ENCODE measurements at places on chromosomes 7 and 10. TPM values are rescaled to one million over a fixed set of nuclear protein-coding genes. Genes with fewer than 3 reads are reported as not detected.
A peak's percentile ranks its signal among the peaks of the same experiment; 100 is the strongest.

DNA sequence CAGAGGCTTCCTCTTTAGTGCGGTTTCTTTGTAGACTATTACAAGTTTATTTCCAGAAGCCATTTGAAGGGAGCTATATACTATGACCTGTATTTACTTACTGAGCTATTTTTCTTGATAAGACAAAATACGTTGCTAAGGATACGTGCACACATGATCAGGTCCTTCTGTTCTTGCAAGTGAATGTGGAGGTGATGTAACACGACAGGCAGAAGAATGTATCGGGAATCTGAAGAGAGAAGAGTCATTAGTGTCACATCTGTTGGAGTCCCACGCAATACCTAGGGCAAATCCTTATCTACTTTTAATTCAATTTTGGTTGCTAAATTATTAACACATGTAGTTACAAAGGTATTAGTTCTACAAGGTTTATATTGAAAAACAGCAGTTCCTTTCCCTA lies 284.6 kb upstream of the IMMP2L start:
- DNase-seq, result no peak

DNA sequence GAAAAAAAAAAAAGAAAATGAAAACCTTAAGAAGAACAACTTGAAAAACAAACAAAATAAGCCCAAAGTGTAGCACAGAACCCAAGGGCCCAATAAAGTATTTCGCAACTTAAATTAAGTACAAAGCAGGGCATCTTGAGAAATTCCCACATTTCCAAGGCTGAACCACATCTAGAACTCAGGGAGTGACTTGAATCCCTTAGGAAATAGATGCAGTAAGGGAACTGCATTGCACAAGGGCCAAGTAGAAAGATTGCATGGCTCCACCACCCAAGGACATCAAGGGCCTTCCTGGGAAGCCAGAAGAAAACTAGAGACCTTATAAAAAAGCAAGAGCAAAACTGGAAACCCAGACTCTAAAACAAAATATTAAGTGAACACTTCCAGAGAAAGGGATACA lies 352.7 kb downstream of the CXCL12 start:
- no peak for DNase-seq

ACTR3C gene
- 4.9 TPM for total RNA-seq

DNA sequence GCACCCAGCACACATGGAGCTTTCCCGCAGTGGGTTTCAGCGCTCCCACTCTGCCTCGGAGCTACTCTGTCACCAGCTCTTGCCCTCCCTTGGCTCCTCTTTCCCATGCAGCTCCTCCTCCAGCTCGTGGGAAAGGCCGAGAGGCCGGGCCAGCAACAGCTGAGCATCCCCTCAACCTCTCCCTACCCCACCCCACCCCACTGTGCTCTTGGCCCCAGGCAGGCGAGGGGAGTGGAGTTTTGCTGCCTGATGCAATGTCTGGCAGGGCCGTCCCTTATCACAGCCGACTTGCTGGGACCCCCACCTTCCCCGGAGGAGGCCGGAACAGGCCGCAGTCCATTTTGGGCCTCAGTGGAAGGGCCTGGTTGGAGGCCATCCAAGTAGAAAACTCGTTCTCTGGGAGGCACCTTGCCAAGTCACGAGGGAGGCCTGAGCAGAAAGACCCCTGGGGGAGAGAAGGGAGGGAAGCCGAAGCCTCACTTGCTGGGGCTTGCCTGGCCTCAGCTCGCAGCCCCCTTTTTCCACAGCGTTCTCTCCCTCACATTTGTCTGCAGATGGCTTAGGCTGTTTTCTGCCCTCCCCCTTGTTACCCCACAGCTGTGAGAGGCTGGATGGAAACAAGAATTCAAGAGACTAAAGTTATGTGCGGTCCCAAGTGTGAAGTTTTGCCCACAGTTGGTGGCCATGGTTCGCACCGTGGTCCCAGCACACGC lies 35.3 kb downstream of the CHST3 start:
- DNase-seq, result peak; percentile 87

DNA sequence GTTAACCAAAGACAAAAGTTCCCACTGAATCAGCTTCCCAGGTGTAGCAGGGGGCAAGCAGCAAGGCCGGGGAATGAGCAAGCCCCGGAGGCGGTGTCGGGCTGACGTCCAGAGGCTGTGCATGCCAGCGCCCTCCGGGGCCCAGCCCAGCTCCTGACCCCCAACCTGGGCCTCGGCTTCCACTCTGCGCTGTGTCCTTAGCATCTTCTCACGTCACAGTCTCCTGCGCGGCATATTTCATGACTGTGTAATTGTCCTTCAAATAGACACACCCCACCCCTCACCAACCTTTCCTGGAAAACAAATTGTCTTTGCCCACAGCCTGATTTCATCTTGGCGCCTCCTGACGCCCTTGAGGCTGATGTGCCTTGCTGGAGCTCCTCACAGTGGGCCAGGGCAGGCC lies 133.5 kb downstream of the RGS10 start:
- DNase-seq, result no peak

GRCh38 chr10:131560166-131560565 lies 248.6 kb upstream of the TCERG1L start:
- no peak for DNase-seq

DNA sequence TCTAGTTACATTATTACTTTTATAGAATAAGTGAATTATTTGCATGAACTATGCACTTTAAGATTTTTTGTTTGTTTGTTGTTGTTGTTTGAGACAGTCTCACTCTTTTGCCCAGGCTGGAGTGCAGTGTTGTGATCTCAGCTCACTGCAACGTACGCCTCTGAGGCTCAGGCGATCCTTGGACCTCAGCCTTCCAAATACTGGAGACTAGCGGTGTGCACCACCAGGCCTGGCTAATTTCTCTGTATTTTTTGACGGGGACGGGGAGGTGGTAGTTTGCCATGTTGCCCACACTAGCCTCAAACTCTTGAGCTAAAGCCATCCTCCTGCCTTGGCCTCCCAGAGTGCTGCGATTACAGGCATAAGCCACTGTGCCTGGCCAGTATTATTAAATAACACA lies 29.2 kb downstream of the KCND2 start:
- DNase-seq, result no peak

CALCR gene
- total RNA-seq, result 0.09 TPM

DNA sequence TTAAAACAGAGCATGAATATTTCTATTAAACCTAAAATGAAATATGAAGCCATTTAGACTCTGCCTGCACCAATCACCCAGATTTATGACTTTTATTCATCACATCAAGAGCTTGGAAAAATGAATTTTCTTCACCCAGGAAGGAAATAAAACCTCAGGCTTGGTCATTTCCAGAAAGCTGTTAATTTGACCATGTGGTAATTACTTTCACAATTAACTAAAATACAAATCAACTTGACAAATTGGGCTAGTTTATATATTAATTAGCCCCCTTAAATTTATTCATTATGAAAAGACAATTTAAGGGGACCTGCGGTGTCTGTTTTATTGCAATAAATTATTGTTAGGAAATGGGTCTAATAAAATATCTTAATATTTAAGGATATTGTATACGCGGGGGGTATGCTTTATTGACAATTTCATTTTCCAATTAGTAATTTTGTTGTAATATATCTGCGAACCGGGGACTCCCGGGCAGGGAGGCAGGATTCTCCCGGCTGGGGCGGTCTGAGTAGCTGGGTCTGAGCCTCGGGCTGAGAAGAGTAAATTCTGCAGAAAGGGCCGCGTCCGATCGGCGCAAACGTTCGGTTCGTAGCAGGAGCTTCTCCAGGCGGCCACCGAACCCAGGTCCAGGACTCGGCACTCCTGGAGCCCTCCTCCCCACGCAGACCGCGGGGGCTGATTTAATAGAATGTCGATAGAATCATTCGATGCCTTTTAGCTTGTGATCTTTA lies 9.4 kb upstream of the MNX1 start:
- DNase-seq, result no peak

DNA sequence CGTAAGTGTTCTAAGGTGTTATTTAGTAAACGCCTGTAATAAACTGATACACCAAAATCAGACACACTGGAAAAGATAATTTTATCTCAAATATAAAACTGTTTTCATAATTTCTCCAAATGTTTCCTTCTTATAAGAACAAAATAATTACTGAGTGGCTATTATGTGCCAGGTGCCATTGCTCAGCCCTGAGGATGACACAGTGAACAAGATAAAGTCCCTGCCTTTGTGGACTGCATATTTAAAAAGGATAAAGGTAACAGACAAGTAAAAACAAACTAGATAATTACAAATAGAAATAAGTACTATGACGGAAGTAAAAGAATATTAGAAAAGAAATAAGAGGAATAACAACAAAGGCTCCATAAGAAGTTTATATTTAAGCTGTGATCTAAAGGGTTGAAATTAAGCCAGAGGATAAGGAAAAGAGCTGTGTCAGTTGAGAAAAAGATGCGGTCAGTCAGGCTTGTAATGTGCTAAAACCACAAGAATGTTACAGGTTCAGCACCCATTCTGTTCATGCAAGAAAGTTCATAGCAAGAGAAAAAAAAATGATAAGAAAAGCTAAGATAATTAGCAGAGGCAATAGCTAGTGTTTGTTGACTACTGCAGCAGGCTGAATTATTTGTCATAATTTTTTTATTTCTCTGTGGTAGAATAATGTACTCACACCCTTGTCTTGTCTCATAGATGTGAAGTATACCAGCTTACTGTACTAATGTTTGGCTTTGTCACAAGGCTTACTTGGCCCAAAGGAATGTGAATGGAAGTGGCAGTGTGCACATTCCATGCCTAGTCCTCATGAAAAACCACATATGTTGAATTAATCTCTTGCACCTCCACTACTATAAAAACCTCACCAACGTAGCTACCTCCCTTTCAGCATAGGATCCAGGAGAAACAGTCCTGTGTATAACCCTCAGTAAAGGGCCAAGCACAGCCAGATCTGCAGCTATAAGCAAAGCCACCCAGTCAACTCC lies 75.1 kb downstream of the CRPPA start:
- DNase-seq, result no peak

GRCh38 chr10:74548676-74549075 lies 277.7 kb upstream of the KAT6B start:
- DNase-seq, result no peak

SNX13 gene
- 46.4 TPM for total RNA-seq

- no peak for DNase-seq
These were observed 85.8 kb downstream of the GSAP start for GRCh38 chr7:77330169-77330882.

ZNF804B gene
- total RNA-seq, result not detected

DNA sequence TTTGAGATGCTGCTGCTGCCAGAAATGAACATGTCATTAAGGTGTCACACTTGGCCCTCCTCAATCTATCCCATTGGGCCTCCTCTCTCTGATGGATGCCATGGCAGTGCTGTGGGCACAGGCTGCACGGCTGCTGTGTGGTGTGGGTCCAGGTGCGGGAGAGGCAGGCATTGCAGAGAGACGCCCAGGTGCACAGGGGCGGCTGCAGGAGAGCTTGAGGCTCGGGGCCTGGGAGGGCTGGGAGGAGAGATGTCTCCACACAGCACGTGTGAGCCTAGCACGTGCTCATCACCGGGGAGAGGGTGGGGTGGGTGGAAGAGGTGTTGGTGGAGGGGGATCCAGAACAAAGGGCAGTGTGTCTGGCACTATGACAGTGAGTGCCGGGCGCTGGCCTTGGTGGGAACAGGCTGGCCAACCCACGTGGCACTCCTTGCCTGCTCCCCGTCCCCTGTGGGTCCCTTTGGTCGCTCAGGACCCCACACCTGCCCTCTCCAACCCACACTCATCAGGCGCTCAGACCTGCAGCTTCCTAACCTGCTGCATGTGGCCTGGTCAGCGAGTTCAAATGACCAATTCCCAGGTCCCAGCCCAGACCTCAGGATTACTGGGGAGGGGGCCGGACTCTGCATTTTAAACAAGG lies 39.9 kb upstream of the BNIP3 start:
- DNase-seq, result no peak

DNA sequence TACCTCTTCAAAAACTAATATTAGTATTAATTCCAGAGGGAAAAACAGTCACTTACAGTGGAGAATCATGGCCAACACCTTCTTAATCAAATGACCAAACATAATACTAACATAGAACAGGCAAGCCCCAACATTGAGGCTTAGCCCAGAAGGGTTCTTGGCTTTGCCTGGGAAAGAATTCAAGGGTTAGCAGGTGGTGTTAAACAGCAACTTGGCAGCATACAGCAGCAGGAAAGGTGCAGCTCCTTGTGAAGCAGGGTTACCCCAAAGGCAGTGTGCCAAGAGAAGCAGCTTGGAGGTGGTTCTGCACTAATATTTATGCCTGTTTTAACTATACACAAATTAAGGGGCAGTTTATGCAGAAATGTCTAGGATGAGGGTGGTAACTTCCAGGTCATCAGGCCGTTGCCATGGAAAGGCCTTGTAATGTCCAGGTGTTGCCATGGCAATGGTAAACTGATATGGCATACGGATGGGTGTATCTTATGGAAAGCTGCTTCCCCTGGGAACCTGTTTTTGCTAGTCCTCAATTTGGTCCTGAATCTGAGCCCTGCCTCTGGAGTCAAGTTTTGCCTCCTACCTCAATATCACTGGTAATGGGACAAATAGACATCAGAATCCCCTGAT lies 27.2 kb upstream of the BEND7 start:
- no peak for DNase-seq

- no peak for DNase-seq
These were observed 8.3 kb upstream of the SEPHS1 start for GRCh38 chr10:13356392-13356791.

DNA sequence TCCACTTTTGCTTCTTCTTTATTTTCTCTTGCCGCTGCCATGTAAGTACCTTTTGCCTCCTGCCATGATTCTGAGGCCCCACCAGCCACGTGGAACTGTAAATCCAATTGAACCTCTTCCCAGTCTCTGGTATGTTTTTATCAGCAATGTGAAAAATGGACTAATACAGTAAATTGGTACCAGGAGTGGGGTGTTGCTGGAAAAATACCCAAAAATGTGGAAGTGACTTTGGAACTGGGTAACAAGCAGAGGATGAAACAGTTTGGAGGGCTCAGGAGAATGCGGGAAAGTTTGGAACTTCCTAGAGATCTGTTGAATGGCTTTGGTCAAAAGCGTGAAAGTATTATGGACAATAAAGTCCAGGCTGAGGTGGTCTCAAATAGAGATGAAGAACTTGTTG lies 670.3 kb upstream of the ZWINT start:
- DNase-seq, result no peak

DNA sequence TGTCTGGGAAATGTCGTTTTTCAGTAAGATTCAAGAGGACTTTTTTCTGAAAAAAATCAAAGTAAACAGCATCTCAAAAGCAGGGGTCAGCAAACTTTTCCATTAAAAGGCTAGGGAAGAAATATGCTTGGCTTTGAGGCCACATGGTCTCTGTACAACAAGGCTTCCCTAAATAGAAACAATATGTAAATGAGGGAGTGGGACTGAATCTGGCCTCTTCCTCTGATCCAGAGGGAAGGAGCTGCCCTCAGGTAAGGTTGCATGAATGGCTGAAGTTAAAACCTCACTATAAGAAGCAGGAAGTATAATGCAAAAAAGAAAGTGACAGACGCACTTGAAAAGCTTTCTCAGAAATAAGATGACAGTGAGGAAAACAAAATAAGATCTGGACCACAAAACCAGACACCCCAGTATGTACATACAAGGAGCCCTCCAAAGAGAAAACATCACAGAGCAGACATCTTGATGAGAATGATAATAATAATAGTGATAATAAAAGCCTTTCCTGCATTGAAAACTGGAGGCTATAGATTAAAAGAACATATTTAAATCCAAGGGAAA lies 115.2 kb downstream of the PLXNA4 start:
- no peak for DNase-seq

All from left cardiac atrium (tissue), 4 donors.